ENCODE measurements at places on chromosomes 3 and 15.

- DNase-seq, result no peak
Observed at GRCh38 chr15:82880704-82881103, 71.3 kb downstream of the WHAMM start.

DNA sequence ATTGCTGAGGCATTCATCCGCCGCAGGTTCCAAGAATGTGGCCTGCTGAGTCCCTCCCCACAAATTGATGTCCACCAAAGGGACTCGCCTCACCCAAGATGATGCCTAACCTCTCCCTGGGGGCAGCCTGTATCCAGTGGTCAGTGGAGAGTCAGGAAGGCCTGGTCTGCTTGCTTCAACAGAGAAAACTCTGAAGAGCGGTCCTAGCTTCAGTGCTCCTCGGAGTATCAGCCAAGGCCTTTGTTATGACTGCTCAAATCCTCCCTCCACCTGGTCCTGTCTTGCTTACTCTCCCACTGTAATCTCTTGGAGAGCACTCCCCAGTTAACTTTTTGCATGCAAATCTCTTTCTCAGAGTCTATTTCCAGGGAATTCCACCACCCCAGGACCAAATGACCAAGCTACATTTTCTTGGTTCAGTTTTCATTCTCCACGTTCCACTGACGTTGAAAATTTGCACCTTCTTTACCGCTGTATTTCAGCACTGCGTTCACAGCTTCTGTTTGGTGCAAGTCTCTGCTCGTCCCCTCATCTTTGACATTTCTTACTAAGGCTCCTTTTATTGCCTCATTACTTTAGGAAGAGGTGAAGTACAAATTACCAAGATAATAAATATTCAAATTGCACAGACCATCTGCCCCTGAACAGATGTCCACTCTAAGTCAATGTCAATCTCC lies 22.3 kb downstream of the CMTM7 start:
- no peak for DNase-seq

- DNase-seq, result no peak
Observed at GRCh38 chr3:186237915-186238314, 124.1 kb downstream of the DGKG start.

DNA sequence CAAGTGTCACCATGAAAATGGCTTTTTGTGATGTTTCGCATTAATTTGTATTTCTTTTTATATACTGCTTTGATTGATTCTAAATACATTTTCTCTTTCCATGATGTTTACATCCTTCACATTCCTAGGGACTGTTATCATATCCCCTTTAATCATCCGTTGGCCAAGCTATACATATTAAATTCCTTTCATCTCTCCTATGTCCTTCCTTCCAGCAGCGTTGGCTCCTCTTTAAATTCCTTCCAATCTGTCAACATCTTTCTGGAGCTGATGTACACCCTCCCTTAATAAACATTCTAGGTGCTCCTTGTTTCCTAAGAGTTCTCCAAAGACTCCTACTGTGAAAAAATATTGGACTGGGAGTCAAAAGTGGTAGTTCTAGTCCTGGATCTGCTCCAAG lies 87.8 kb downstream of the IGF2BP2 start:
- DNase-seq, result no peak

DNA sequence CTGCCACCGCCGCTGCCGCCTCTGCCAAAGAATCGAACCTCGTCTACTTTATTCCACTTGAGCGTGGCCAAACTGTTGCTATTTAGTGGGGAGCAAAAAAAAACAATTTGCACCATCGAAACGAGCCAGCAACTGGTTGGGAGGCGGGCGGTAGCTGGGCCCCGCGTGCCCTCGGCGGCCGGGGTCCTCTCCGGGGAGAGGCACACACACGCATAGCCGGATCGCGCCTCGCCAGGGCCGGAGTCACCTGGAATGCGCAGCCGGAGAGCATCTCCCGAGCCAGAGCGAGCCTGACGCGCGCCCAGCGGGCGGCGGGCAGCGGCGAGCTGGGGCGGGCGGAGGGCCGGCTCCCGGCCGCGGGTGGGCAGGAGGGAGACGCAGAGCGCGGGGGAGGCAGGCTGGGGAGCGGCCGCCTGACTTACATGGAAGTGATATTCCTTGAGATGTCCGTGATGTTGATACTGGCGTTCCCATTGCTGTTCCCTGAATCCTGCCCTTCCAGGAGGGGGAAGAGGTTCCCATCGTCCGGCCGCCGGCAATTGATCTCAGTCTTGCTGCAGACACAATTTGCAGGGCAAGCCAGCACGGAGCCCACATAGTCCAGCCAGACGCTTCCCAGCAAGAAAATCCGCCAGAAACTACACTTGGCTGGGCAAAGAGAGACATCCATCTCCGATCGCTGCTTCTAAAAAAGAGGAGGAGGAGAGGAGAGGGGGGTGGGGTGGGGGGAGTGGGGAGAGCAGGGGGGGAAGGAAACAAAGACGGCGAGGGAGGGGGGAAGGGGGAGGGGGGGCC lies 858 bp downstream of the NTRK3 start:
- no peak for DNase-seq

- DNase-seq, result no peak
Observed at GRCh38 chr3:113005611-113006010, 14.8 kb downstream of the GTPBP8 start.

DNA sequence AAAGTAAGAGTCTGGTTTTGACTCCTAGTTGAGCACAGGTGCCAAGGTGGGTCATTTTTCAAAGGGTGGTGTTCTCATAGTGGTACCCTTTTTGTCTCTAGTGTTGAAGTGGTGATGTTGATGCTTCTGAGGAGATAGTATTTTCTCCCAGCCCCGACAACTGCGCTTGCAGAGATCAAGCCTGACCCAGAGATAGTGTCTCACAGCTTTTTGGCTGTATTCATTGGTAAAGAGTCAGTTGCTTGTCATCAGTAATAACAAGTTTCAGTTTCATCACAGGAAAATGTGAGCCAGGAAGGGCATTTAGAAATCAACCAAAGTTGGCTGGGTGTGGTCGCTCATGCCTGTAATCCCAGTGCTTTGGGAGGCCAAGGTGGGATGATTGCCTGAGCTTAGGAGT lies 139.3 kb downstream of the NFKBIZ start:
- peak; percentile 18 for DNase-seq

DNA sequence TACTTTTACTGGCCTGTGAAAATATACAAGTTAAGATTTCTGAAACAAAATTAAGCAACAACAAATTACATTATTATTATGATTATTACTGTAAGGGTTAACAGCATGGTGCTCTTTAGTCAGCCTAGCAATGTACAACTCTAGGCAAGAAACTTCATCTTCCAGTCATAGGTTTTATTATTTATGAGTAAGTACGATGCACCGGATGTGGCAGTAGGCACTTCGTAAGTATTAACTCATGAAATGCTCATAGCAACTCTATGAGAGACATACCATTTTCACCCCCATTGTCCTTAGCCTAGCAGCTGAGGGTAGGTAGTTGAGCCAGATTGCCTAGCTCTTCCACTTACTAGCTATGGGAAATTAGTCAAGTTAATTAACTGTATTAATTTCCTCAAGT lies 68.0 kb upstream of the PTPRG start:
- no peak for DNase-seq

GRCh38 chr3:8970971-8971589 lies 7.8 kb upstream of the RAD18 start:
- peak; percentile 43 for DNase-seq

DNA sequence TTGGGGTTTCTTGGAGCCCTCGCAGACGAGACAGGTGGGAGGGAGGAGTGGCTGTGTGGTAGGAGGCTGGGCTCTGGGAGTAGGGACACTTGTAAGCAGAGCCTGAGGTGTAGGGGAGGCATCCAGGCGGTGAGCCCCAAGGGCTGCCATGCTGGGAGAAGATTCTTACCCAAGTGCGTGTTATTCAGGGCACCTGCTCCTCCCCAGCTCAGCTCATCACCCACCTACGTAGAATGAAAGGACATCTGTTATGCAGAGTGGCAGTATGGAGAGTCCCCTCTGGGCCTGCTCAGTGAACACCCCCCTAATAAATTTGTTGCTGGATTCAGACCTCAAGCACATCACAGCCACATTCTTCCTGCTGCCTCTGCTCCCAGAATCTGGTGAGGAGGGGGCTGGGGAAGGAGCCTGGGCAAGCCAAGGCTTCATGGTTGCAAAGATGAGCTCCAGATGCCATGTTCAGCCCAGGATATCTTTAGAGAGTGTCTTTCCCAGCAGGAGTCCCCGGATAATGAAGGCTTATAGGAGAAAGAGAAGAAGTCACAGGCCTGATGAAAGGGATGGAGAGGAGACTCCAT lies 261.8 kb downstream of the EPHB1 start:
- no peak for DNase-seq

DNA sequence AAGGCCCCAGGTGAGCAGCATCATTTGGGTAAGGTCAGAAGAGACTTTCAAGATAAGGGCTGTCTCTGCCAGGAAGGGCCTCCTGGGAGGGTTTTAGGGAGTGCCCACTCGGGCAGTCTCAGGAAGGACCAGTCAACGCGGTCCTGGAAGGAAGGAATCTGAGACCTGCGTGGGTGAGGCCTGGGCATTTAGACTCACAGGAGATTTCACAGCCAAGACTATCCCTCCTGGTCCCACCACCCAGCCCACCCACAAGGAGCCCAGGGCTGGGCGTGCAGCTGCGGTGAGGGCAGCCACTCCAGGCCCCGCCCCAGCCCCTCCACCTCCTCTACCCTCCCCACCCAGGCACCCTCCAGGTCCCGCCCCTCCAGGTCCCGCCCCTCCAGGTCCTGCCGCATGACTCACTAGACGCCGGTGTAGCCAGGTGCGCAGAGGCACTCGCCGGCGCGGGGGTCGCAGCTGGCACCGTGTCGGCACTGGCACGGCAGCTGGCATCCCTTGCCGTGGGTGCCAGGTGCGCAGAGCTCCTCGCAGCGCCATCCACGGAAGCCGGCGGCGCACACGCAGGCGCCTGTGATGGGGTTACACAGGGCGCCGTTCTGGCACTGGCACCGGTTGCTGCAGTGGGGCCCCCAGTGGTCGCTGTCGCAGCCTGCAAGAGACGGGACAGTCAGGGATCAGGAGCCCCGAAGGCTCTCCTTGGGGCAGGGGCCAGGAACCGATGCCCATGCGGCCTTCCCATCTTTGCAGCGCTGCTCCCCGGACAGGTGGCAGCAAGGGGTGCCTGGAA lies 112.7 kb downstream of the RAB11A start:
- peak; percentile 16 for DNase-seq

DNA sequence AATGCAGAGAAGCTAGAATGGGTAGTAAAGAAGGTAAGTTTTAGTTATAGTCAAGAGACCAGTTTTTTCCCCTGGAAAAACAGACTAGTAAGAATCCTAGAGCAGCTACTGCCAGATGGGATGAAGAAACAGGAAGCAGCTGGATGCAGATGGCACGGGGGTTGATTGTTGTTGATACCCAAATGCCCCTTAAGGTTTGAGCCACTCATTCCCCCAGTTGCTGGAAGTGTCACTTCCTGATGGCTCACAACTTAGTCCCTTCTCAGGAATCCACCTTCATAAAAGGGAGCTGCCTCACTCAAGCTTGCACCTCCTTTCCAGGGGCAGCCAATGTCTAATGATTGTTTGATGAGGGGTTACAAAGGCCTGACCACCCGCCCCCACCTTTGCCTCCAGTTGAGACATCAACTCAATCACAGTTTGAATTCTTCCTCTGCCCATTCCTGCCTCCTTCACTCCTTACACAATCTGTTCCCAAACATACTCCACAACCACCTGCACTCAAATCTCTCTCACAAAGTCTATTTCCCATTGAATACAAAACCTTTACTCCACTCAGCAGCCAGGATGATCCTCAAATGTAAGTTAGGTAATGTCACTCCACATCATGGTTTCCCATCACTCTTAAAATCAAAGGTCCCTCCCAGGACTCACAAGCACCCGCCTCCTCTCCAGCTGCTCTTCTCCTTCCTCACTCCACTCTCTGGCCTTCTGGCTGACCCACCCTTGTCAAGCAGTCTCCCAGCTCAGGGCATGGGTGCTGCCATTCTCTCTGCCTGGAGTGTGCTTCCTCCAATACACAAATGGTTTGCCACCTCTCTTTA lies 450.1 kb upstream of the THBS1 start:
- DNase-seq, result no peak

- no peak for DNase-seq
Observed at GRCh38 chr3:62723166-62723913, 151.9 kb downstream of the CADPS start.

GRCh38 chr3:185070491-185071286 lies 82.2 kb downstream of the C3orf70 start:
- no peak for DNase-seq

- no peak for DNase-seq
Observed at GRCh38 chr15:58249646-58250312, 111.6 kb downstream of the AQP9 start.

DNA sequence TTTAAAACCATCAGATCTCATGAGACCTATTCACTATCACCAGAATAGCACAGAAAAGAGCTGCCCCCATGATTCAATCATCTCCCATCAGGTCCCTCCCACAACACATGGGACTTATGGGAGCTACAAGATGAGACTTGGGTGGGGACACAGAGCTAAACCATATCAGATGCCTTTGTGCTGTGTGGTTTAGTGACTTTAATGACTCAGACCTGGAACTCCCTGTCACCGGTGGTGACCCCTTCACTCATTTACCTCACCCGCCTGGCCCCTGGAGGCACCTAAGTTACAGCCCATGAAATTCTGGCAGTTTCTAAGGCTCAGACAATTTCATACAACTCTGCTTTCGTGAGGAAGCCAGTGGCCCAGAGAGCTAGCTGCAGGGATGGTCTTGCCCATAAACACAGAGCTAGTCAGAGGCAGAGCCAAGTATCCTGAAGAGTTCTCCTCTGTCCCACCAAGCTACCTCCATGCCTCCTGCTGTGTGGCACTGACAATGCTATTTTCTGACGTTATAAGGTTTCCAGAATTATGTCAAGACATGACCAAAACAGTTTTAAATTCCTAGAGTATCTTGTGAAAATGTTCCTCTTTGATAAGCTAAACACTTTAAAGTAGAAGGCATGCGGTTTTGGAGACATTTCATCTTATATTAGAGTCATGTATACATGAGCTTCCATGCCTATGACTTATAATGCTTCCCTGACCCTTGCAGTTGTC lies 231.1 kb upstream of the IL12A start:
- no peak for DNase-seq

DNA sequence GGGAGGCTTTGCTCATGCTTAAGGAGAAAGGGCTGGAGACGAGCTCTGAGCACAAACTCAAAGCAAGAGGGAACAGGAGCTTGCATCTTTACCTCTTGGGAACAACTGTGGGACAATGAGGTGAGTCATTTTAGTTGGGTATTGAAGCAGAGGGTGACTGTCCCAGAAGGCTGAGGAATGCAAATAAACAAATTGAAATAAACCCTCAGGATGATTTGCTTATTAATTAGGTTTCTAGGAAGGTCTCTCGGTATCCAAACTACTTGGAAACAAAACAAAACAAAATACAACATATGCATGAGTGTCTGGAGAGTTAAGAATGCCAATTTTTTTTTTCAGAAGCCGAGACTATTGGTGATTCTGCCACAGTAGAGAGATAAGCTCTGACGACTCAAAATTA lies 38.4 kb upstream of the CACNA2D3 start:
- no peak for DNase-seq

- no peak for DNase-seq
Observed at GRCh38 chr15:72176159-72176558, 21.4 kb downstream of the GRAMD2A start.
